GDM1 (cell line): ENCODE measurements at places on chromosomes 2 and 18.

DNA sequence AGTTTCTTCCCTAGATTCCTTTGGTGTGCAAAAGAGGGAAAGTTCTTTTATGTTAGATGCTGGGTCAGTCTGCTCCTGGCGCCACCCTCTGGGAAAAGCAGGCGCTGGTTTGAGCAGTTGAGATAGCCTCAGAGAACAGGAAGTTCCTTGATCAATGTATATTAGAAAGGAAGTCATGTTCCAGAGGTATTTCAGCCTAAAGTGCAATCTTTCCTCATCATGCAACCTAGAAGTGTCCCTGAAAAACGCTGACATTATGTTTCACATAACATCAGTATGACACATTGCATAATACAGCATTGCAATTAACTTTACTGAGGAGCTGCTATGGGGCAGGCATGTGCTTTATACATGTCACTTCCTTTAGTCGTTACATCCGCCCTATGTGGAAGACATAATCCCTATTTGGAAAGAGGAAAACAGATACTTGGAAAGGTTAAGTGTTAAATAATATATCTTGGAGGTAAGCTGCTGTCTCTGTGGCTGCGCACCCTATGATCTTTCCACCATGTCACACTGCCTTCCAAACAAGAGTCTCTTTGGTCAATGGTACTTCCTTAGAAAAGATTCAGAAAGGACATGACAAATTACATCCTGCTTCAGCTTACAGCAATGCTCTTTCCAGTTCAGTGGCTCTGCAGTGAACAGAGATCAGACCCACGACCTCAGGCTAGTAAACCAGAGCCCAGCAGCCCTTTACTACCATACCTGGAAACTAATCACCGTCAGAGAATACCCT lies 369.7 kb downstream of the RAD51AP2 start:
- DNase-seq: peak; percentile 14

GRCh38 chr2:17122887-17123501 lies 395.2 kb downstream of the RAD51AP2 start:
- peak; percentile 92 for DNase-seq

- no peak for DNase-seq
Measured at GRCh38 chr2:158714420-158714819, 80.7 kb upstream of the DAPL1 start.

DNA sequence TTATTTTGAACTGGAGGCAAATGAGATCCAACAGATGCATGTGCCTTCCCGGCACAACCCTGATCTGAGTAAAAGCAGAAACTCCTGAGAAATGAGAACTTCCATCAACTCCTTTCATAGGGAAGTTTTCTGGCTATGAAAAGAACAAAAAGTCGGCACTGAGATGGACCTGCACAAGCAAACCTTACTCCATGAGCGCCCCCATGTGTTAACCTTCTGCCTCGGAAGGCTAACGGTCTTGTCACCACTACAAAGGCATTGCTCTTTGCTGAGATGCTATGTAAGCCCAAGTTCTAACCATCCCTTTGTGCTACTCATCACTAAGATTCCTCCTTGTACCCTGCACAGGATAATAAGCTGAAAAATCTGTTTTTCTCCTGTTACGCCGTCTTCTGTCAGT lies 57.3 kb upstream of the SULT1C3 start:
- DNase-seq: no peak

GRCh38 chr2:8416849-8417832 lies 264.7 kb upstream of the ID2 start:
- DNase-seq: no peak

DNA sequence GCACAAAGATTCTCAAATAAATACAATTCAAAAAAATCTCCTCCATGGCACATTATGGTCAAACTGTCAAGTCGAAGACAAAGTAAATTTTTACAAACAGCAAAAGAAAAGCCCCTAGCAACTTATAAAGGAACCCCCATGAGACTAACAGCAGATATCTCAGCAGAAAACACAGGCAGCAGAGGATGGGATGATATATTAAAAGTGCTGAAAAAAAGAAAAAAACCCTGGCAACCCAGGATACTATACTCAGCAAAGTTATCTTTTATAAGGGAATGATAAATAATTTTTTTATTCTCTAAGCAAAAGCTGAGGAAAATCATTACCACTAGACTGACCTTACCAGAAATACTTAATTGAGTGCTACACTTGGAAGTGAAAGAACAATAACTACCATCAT lies 326.4 kb downstream of the CYRIA start:
- DNase-seq: no peak

GRCh38 chr18:63858456-63858855 lies 29.0 kb upstream of the SERPINB2 start:
- DNase-seq: no peak
